T-helper 17 cell (primary cell): ENCODE measurements at places on chromosomes 5 and 9.
A peak's percentile ranks its signal among the peaks of the same experiment; 100 is the strongest.

- peak; percentile 16 for DNase-seq
These were observed 143.0 kb downstream of the SMARCA2 start for GRCh38 chr9:2158111-2158610.

DNA sequence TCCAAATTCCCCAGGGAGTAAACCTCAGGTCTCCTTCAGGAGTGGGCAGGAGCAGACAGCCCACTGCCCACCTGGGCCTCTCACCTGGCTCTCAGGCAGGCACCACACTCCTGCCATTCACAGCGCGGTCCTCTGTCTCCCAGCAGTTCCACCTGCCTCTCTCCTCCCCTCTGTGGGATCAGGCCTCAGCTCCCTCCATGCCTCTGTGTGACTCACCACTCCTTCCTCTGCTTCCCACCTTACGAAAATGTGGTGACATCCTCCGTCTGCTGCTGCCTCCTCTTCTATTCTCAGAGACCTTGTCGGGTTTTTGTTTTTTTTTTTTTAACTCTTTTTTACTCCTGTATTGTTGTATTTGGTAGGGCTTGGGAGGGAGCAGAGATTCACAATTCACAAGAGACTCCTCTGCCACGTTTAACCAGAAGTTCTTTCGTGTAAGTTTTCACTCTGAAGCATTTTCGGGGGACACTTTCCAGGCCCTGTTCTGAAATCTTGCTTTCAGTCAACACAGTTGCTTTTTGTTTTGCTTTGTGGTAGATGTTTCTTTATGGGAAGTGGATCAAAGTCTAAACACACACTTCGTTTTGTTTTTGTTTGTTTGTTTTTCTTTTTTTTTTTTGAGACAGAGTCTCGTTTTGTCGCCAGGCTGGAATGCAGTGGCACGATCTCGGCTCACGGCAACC is 21.1 kb upstream of the CDKN2AIPNL start:
- no peak for DNase-seq

DNA sequence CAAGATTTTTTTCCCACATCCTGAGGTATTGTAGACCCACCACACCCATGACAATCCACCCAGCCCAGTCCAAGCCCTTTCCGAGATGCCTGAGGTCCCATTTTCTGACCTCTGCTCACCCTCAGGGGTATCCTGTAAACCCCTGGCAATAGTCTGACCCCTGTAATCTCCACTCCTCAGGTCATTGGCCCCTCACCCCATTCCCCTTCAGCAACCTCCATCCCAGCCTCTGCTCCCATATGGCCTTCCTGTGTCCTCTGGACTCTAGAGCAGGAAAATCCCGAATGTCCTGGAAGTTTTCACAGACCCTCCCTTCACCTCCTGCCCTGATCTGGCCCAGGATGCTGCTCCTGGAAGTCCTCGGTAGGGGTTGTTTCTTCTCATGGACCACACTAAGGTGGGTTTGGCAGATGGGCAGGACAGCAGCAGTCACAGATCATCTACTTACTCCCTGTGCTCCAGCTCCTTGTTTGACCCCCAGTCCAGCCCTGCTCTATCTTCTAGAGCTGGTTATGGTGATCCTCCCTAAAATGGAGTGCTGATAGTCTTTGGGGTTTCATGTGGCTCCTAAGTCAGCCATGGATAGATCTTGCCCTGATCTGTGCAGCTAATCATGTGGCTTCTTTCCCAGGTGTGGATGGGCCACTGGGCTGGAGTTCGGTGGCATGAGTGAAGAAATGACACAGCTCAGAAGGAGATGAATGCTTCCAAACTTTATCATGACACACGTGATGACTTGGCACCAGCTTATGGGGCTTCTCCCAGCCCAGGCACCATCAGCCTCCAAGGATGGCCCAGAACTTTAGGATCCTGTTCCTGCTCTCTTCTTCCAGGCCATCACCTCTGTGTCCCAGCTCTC is 12.0 kb upstream of the ACSL6 start:
- DNase-seq: no peak

GRCh38 chr9:93010056-93010455 is 48.4 kb upstream of the SUSD3 start:
- DNase-seq: no peak
